EL (cell line): ENCODE measurements at places on chromosomes 7 and 10.

- no peak for DNase-seq
These were observed 11.7 kb upstream of the GPAM start for GRCh38 chr10:112195224-112195623.

DNA sequence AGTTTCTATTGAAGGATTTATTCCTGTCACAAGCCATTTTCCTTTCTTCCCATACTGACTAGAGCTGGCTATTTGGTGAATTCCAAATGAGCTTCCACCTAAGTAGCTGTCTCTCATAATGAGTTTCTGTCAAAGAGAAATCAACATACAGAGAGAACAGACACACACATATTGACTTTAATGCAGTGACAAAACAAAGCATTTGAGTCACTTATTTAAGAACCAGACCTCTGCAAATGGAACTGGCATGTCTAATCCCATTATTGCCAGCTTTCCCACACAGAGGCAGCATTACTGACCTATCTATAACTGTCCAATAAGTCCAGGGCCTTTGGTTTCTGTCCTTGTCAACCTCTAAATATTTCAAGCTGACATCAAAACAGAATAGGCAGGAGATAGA is 179.3 kb upstream of the CSTF2T start:
- peak; percentile 1 for DNase-seq

DNA sequence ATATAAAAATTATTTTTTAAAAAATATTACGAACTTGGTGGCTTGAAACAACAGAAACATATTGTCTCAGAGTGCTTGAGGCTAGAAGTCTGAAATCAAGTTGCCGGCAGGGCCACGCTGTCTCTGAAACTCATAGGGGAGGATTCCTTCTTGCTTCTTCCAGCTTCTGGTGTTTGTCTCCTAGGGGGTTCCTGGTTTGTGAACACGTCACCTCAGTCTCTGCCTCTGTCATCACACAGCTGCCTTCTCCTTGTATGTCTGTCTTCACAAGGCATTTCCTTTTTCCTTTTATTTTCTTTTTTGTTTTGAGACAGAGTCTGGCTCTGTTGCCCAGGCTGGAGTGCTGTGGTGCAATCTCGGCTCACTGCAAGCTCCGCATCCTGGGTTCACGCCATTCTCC is 12.7 kb upstream of the SNX8 start:
- DNase-seq = no peak

GRCh38 chr7:158705234-158705850 is 738 bp upstream of the NCAPG2 start:
- peak; percentile 27 for DNase-seq

DNA sequence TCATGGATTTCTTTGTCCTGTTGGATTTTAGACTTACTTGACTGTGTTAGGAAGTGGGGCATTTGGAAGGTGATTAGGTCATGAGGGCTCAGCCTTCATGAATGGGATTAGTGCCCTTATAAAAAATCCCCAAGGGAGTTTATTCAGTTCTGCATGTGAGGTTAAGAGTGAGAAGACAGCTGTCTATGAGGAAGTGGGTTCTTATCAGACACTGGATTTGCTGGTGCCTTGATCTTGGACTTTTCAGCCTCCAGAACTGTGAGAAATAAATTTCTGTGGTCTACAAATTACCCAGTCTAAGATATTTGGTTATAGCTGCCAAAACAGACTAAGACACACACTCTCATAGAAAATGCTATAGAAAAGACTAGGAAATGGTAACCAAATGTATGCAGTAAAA is 724.7 kb upstream of the FZD8 start:
- DNase-seq = no peak

GRCh38 chr7:37352251-37352880 is 96.3 kb downstream of the ELMO1 start:
- DNase-seq = no peak

- no peak for DNase-seq
These were observed 5.0 kb upstream of the PRKAR1B start for GRCh38 chr7:732094-732541.

DNA sequence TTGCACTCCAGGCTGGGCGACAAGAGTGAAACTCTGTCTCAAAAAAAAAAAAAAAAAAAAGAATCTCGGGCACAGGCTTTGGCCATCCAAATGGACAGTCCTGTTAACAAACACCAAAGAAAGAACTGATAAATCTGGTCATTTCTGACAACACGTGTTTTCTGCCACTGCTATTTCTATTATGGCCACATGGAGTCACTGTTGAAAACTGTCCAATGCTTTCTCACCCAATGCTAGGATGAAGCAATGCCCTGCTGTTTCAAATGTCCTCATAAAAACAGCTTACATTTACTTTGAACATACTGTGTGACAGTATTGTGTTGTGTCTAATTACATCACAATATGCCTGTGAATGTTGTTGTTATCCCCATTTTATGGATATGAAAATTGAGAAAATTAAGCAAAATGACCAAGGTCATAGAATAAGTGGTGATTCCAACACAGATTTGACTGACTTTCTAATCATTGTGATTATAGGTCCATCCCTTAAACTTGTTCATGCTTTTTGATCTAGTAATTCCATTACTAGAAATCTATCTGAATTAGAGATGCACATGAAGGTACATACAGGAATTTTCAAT is 19.9 kb upstream of the MAP3K8 start:
- peak; percentile 60 for DNase-seq
